Activated CD4-positive, alpha-beta T cell treated with anti-CD3 and anti-CD28 coated beads, Interleukin-2, amount 50 U/mL, for 4 hours (primary cell): ENCODE measurements at places on chromosomes 13 and 19.

DNA sequence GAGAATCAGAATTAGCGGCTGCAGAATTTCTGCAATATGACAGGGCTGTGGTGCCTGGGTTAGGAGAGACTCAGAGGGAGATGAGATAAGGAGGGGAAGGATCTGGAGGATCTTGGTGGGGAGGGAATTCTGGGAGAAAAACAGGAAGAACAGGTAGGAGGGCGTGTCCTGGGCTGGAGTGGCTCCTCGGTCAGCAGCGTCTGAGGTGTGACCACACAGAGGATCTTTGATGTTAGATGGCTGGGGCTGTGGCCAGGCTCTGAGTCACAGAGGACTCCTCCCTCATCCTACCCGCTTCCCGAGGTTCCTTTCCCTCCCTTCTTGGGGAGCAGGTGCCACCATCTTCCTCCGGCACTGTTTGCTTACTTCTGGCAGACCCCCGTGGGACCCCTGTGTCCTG, 6.4 kb upstream of the KLK6 start:
- DNase-seq: no peak

- peak; percentile 70 for DNase-seq
Observed at GRCh38 chr19:35030257-35031071, at the start of gene SCN1B. Gene SCN1B (plus strand): TSS chr19:35030470. CDS start chr19:35030821, 351 bp downstream.

GRCh38 chr13:68380041-68380973, 1150.2 kb upstream of the PCDH9 start:
- DNase-seq: no peak

GRCh38 chr19:45442778-45443461, 19.2 kb upstream of the ERCC1 start:
- no peak for DNase-seq

GRCh38 chr13:68535329-68535728, 1305.2 kb upstream of the PCDH9 start:
- no peak for DNase-seq

DNA sequence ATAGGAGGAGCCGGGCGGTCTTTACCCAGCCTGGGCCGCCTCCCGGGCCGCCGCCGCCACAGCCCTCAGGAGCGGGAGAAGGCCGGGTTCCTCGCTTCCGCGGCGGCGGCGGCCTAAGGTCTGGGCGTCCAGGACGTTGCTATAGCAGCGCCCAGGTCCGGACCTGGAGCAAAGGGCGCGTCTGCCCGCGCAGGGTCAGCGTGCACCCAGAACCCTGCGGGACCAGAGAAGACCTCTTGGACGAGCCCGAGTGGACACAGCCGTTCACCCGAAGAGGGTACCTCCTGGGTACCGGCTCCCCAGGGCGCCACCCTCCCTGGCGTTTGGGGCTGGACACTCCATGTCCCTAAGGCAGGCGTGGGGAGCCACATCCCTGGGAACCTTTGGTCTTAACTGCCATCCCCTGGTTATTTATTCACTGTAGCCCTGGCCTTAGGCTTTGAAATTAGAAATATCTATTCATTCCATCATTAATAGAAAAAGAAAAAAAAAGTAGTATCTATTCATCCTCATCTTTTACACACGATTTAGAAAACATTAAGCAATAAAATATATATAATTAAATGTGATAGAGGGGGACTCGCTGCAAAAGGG, 2.4 kb downstream of the DZIP1 start:
- no peak for DNase-seq

GRCh38 chr19:30325676-30326392, 46.4 kb upstream of the ZNF536 start:
- no peak for DNase-seq

DNA sequence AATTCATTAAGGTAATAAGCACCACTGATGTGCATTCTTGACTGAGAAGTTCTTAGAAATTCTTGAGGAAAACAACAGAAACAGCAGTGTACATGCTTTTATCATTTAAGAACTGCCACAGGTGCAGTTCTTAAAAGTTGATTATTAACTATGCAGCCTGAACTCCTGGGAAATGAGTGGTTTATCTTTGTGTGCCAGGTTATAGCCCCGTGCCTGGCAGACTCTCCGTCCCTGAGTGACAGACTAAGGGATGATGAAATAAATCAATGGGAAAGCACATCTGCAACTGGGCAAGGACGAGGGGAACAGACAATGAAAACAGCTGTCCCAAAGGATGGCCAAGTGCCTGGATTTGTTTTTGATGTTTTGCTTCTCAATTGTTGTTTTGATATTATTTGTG, 84.4 kb upstream of the SPATA13 start:
- no peak for DNase-seq

GRCh38 chr19:49395581-49396407, 7.7 kb downstream of the KASH5 start:
- no peak for DNase-seq

- no peak for DNase-seq
Observed at GRCh38 chr19:55441319-55441691, 1.8 kb downstream of the SHISA7 start.

GRCh38 chr19:1243768-1244692, 2.5 kb downstream of the ATP5F1D start:
- DNase-seq: peak; percentile 81

- DNase-seq: no peak
Observed at GRCh38 chr19:22735911-22736645, 47.9 kb downstream of the ZNF99 start.

GRCh38 chr13:43879755-43880181, at the start of gene LACC1:
Gene LACC1 (plus strand): TSS chr13:43879904. CDS start chr13:43880986, 1,082 bp downstream.
- no peak for DNase-seq

DNA sequence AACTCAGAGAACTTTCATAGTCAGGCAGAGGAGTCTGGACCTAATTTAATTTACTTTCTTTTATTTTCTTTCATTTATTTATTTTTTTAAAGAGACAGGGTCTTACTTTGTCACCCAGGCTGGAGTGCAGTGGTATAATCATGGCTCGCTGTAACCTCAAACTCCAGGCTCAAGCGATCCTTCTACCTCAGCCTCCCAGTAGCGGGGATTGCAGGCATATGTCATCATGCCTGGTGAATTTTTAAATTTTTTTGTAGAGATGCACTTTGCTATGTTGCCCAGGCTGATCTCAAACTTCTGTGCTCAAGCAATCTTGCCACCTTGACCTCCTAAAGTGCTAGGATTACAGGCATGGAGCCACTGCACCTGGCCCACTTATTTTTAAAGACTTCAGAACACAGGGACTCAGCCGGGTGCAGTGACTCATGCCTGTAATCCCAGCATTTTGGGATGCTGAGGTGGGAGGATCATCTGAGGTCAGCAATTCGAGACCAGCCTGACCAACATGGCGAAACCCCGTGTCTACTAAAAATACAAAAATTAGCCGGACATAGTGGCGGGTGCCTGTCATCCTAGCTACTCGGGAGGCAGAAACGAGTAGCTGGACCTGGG, 50.6 kb downstream of the KLF5 start:
- DNase-seq: no peak

- DNase-seq: no peak
Observed at GRCh38 chr13:37065890-37066526, 6.5 kb upstream of the SUPT20H start.

DNA sequence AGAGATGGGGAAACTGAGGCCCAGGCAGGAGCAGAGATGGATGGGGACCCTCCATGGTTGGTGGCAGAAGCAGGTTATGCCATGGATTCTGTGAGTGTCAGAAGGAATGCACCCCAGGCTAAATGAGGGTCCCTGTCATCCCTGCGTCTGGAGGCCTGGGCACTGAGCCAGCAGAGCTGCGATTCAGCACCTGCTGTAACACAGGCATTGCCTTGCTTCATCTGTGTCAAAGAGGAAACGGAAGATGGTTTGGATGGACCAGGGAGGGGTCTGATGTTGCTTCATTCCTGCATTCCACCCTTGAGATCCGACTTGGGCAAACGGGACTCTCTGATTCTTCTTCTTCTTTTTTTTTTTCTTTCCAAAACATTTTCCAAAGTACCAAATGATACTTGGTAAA, 1.2 kb downstream of the C5AR1 start:
- no peak for DNase-seq

DNA sequence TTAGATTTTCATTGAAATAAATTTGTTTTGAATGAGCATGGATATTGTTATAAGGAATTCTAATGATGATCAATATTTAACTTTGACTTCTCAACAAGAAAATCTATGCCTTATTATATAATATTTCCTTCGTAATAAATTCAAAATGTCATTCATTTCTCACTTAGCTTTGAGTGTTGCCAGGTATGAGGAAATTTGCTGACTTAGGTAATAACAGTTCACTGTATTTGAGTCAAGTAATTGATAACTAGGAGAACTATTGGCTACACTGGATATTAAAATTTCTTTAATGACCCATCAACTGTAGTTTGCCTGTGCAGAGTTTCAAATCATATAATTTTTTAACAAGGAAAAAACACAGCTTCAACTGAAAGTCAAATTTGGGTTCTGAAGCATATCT, 746.6 kb downstream of the SLITRK5 start:
- no peak for DNase-seq
